ENCODE measurements at places on chromosomes 1 and 21.

DNA sequence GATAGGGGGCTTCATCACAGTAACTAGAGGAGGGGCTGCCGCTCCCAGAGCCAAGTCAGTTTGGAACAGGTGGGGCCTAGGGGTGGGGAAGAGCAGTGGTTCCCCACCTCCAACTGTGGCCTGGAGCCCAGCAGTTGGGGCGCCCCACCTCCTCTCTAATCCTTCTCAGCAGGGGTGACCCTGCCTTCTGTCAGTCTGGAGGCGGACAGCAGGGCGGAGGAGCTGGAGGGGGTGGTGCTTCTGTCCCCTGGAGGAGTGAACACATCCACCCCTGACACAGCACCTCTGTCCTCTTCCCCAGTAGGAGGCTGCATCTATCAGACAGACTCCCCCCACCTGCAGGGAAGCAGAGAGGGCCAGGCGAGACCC is 73.8 kb downstream of the MRPL37 start:
- peak; percentile 54 for ATAC-seq

DNA sequence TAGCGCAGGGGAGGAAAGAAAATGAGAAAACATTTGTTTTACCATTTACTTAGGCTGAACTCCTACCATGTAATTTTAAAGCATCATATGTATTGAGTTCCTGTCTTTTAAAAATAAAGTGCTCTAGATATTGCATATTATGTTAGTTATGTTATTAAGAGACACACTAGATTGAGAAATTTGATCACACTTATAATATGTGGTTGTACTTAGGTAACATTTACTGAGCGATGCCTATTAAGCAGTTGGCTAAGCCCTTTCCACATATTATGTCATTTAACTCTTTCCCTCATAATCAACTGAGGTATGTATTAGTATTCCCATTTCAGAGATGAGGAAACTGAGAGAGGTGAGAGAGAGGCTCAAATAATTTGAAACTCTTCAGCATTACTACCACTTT is 4.5 kb upstream of the LRRC8D start:
- no peak for ATAC-seq

DNA sequence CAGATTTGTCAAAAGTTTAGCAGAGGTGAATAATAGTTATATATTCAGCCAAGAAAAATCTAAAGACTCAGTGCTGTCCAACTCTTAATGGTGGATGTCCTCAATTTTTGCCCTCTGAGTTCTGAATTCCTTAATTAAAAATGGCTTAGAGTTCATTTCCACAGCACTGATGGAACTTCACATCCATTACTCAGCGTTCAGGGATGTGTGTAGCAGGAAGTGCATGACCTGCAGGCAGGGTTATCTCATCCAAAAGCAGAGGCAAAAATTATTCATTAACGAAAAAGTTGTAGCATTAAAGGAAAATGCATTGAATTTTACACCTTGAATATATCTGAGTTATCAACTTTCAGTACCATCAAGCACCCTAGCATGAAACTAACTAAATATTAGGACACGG is 96.7 kb downstream of the ZP4 start:
- ATAC-seq, result no peak

- ATAC-seq, result no peak
Observed at GRCh38 chr1:54132495-54132894, 20.3 kb downstream of the CDCP2 start.

DNA sequence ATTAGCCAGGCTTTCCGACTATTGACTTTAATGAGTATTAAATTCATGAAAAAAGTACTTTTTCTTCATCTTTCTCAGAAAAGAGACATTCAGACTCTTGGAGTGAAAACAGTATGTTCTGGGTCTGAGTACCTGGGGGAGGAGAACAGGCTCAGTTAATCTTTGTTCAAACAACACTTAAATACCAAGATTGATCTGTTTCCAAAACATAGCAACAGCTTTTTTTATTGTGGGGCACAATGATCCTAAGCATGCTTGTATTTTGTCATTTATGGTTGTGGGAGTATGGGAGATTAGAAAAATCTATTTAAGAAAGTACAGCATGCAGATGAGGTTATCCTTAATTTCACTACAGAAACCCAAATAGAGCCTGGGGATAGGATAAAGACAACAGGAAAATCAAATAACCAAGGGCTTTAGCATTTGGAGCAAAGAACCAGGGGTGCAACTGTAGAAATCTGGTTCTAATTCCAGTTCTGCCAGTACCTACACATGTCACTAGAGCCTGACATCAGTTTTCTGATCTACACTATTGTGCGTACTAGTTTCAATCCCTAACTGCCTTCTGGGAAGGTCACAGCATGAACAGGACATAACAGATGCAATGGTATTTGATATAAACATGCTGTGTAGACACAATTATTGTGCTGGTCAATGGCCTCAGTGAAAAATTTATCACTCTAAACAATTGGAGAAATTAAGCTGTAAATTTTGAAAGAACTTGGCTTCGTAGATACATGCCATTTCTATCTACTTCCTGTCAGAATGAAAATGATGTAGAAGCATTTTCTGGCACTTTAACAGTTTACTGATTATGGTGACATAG is 91.2 kb downstream of the KCNK1 start:
- ATAC-seq, result no peak

DNA sequence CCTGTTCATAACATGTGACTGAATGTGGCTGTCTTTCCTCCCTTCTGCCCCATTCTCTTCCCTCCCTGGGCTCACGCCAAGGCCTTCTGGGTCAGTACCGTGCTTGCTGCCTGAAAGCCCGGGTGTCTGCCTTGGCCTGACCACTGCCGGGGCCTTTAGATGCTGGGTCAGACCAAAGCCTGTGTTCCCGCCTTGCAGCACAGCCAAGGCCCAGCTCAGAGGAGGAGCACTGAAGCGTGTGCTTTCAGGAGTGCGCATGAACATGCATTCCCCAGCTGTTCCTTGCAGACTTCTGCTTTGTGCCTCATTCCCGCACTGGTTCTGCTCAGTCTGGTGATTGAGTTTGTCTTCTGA is 27.0 kb upstream of the SARS1 start:
- ATAC-seq, result peak; percentile 57

DNA sequence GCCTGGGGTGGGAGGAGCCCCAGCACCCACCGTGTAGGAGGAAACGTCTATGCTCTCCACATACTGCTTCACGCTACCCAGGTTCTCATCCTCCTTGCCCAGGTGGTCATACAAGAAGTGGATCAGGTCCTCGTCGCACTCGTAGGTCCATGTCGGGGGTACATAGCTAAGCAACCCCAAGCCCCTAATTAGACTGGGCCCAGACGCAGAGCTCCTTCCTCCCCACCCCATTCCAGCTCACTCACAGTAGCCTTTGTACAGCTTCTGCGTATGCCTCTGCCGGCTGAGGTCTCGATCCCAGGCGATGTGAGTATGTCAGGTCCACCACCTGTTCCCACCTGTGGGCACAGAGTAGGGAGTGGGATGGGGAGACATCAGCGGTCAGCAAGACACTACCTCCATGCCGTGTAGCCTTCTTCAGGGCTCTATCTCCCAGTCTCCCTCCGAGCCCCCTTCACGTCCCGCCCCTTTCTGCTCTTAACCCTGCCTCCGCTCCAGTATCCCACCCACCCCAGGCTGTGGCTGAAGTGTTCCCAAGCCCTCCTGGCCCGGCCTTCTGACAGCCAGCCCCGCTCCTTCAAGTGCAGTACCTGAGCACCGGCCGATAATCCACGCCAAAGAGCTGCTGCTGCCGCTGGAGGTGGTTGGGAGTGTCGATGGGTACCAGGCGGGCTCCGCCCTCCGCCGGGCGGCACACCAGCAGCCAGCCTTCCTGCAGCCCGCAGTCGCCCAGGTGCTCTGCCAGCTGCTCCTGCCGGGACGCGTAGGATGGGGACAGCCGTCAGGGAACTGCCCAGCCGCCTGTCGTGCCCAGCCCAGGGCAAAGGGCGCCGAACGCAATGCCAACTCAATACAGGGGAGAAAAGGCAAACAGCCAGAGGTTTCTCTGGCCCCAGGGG is 919 bp downstream of the HECTD3 start:
- no peak for ATAC-seq

DNA sequence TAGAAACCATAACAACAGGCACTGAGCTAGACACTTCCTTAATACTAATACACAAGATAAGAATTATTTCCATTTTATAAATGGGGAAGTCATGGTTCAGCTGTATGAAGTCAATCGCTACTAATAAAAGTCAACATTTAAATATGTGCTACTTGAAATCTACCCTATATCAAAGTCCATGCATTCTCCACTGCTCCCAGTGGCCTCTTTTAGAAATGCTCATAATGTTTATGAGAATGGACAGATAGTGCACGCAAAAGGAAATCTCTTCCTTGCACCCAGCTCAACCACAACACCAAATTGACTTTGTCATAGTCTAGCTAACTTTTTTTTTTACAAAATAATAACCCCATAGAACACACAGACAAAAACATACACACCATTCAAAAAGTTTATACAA is 281.7 kb upstream of the CXADR start:
- no peak for ATAC-seq

DNA sequence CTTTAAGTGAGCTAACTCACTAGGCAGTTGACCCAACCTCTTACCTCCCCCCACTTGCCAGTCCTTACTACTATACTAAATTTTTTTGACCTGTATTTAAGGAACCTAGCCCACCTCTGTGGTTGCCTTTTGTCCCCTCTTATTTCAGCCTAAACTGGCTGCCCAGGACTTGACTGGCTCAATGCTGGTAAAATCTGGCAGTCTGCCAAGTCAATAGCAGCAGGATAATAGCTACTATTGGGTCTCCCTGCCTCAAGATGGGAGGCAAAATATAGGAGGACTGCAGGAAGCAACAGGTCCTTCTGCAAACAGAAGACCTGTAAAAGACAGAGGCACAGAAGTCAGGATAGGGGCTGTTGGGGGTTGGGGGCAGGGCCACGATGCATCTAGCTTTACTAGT is 144.2 kb upstream of the POGK start:
- no peak for ATAC-seq

DNA sequence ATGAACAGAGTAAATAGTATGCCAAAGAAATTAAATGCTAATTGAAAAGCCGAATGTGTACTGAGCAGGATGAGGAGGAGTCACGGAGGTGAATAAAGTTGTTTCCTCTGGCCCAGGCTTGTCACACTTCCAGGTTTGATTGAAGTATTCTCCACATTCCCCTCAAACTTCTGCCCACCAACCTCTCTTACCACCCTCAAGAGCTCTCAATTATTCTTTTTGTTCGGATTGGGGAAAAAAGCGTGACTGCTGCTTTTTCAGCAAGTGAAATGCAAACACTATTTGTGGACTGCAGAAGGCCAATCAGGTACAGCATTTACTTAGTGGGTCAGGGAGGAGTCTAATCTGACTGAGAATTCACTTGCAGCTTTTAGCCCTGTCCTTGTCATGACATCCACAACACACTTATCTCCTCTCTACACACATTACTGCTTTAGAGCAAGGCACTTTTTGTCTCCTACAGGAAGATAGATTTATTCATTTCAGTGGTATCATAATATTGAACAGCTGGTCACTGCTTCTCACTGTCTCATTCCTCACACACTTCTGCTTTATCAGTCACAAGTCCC is 375.6 kb upstream of the PRMT6 start:
- ATAC-seq, result no peak

- ATAC-seq, result no peak
Observed at GRCh38 chr1:66599346-66599745, 65.4 kb downstream of the SGIP1 start.

GRCh38 chr1:62906428-62906886 is 122.5 kb downstream of the ATG4C start:
- no peak for ATAC-seq

GRCh38 chr1:110548381-110548780 is 29.4 kb upstream of the KCNA10 start:
- no peak for ATAC-seq

- no peak for ATAC-seq
Observed at GRCh38 chr1:232417636-232418248, 212.2 kb downstream of the SIPA1L2 start.

- peak; percentile 76 for ATAC-seq
Observed at GRCh38 chr1:12454406-12455391, 163.3 kb downstream of the DHRS3 start.

DNA sequence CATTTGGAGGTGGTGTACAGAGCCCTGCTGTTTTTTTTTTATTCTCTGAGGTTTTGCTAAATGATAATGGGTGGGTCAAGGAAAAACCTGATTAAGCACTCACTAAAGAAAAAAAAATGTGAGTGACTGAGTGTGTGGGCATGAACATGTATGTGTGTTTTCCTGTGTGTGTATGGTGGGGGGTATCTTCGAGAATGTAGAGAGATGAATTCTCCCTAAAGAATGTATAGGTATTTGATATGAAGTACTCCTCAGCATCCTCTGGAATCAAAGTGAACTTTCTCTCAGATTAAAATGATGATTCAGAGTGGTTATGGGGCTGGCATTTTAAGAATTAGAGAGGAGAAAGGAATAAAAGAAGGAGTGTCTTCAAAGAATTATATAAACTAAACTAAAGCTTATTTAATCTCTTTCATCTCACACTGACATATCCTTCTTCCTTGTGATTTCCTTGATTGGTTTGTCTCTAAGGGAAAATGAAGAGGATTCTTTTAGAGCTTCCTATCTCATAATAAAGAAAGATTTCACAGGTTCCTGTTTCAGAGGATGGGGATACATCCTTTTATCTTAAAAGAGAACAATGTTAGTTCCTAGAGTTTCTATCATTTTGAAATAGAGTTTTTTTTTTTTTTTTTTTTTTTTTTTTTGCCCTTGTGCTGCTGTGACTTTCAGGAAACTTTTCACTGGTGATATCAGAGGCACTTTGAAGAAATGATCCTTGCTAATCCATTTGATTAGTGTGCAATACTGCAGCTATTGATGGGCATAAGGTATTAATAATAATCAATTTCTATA is 23.9 kb downstream of the S1PR1 start:
- ATAC-seq, result no peak

- ATAC-seq, result no peak
Observed at GRCh38 chr1:52970149-52970548, 43.1 kb downstream of the SCP2 start.

DNA sequence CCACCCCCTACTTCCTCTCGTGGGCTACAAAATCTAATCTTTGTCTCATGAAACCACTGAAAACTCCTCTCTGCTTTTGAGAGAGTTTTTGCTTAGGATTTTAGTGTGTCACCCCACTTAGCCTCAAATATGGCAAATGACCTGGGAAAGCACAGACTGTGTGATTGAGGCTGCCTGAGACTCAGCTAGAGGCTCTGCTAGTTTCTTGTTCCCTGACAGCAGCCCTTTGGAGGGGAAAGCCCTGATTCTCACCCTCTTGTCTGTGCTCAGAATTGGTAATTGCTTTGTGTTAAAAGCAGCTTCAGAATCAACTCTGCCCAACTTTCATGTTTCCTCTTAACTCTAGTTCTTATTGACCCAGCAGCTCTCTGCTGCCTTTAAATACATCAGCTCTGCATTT is 85.6 kb upstream of the ZP4 start:
- ATAC-seq, result no peak
